Stimulated activated CD4-positive, alpha-beta T cell treated with anti-CD3 and anti-CD28 coated beads, TNF-alpha, amount 100 ng/mL, for 24 hours (primary cell): ENCODE measurements at places on chromosomes 16 and 17.
A peak's percentile ranks its signal among the peaks of the same experiment; 100 is the strongest.

DNA sequence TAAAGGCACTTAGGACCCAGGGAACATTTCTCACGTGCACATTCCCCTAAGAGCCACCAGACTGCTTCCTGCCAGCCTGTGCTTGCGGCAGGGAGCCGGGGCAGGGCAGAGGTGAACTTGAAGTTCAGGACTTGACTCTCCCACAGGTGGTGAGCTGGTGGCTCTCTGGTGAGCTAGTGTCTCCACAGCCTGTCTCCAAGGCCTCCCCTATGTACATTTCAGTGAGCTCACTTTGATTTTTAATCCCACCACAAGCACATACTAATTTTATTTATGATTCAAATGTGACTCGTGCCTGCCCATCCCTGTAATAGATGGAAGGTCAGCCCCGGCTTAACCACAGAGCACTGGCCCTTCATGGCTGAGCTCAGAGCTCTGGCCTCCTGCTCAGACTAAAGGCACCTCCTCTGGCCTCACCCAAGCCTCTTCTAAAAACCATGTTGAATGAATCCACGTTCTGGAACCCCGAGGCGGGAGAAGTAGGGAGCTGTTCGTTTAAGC lies 9.2 kb downstream of the SNN start:
- no peak for DNase-seq

- DNase-seq: no peak
Observed at GRCh38 chr16:70483426-70483825, 29.0 kb downstream of the FCSK start.

DNA sequence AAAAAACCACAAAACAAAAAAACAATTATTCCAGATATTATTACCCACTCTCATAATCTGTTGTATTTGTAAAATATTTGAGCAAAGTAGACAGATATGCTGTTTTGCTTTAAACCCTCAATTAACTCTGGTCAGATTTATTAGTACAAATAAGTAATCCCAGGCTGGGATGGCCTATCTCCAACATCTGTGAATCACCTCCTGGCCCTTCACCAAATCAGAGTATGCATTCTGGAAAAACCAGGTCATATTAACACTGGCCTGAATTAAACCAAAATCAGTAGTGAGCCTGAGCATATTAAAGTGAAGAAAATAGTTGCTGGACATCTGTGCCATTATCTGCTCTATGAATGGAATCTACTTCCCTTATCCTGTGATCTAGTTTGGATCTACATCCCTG lies 41.0 kb downstream of the STAT3 start:
- DNase-seq: no peak

- DNase-seq: no peak
Observed at GRCh38 chr17:1904273-1905182, 74.7 kb downstream of the RPA1 start.

- DNase-seq: no peak
Observed at GRCh38 chr17:53428913-53429312, 393.8 kb upstream of the KIF2B start.

- peak; percentile 77 for DNase-seq
Observed at GRCh38 chr17:30363715-30364202, 15.0 kb upstream of the CPD start.

DNA sequence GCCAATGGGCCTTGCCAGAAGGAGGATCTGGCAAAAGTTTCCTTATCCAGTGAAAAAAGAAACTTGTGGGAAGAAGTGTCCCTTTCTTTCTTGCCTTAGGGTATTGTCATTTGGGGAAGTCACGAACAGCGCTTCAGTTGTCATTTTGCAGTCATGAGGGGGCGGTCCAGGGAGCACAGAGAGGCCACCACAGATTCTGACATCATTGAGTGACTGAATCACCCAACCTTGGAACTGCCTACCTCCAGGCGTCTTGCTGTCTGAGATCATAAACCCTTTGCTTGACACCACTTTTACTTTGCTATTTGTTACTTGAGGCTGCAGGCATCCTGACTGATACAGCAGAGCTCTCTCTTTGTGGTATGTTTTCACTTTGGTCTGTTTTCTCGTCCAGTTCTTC lies 3.1 kb upstream of the WSCD1 start:
- no peak for DNase-seq

DNA sequence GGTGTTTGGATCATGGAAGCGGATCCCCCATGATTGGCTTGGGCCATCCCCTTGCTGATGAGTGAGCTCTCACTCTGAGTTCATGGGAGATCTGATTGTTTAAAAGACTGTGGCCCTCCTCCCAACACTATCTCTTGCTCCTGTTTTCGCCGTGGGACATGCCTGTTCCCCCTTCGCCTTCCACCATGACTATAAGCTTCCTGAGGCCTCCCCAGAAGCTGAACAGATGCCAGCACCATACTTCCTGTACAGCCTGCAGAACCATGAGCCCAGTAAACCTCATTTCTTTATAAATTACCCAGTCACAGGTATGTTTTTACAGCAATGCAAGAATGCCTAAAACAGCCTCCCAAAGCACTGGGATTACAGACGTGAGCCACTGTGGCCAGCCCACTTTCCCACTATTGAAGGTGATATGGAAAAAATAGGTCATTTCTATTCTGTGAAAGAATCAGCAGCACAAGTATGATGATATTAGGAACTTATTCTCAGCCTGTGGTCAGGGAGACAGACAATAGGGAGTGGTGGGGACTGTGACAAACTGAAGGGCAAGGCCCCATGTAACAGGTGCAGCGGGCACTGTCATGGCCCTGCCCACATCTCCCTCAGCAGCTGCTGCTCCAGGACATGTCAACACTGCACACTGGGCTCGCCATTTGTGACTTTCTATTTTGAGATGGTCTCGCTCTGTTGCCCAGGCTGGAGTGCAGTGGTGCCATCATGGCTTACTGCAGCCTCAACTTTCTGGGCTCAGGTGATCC lies 33.7 kb upstream of the LITAF start:
- DNase-seq: no peak

GRCh38 chr17:15290605-15291004 lies 25.5 kb upstream of the PMP22 start:
- DNase-seq: no peak

- no peak for DNase-seq
Observed at GRCh38 chr17:50943575-50943933, 77.4 kb upstream of the TOB1 start.
